Activated CD4-positive, alpha-beta memory T cell treated with anti-CD3 and anti-CD28 coated beads for 36 hours (primary cell): ENCODE measurements at places on chromosomes 7 and 10. TPM values are rescaled to one million over a fixed set of nuclear protein-coding genes. Genes with fewer than 3 reads are reported as not detected.

Gene CDC14C
- total RNA-seq: not detected

Gene OR2A5
- not detected for total RNA-seq

Gene PNLIPRP3
- total RNA-seq: not detected

Gene ZCCHC24
- 1.00 TPM for total RNA-seq

Gene TMEM196
- not detected for total RNA-seq

Gene POMZP3
- total RNA-seq: 29.8 TPM

Gene ARHGEF5
- 17.0 TPM for total RNA-seq

Gene TSPAN13
- 0.41 TPM for total RNA-seq

Gene GIMAP8
- 11.8 TPM for total RNA-seq

Gene BLNK
- not detected for total RNA-seq

Gene SPAG6
- total RNA-seq: 0.24 TPM

Gene TMEM168
- total RNA-seq: 16.1 TPM

Gene TRDMT1
- 5.0 TPM for total RNA-seq

Gene LIPM
- not detected for total RNA-seq

Gene PGAM1
- 1,430 TPM for total RNA-seq

Gene MYL10
- total RNA-seq: not detected

Gene LBX1
- total RNA-seq: not detected

Gene PILRA
- total RNA-seq: 0.76 TPM

Gene SFRP4
- not detected for total RNA-seq

Gene ZNF727
- not detected for total RNA-seq

Gene FBXL13
- 0.45 TPM for total RNA-seq

Gene SVOPL
- not detected for total RNA-seq

Gene GLUD1
- total RNA-seq: 180 TPM

Gene PCBD1
- total RNA-seq: 56.7 TPM
